ENCODE measurements at places on chromosomes 13 and 19. TPM values are rescaled to one million over a fixed set of nuclear protein-coding genes. Genes with fewer than 3 reads are reported as not detected.
A peak's percentile ranks its signal among the peaks of the same experiment; 100 is the strongest.

The SULT2A1 gene
- total RNA-seq = not detected

The FAM124A gene
- total RNA-seq = 12.1 TPM

The SWSAP1 gene
- total RNA-seq = 1.9 TPM

The ZNF837 gene
- total RNA-seq = 0.22 TPM

The CCDC61 gene
- total RNA-seq = 8.2 TPM

The UBE2L5 gene
- not detected for total RNA-seq

The ZNF541 gene
- total RNA-seq = 1.2 TPM

The NR1H2 gene
- 69.5 TPM for total RNA-seq

The VSTM2B gene
- not detected for total RNA-seq

The OLFM2 gene
- 2.2 TPM for total RNA-seq

The LSR gene
- 6.8 TPM for total RNA-seq

The PEAK3 gene
- total RNA-seq = 0.68 TPM

The IGFL3 gene
- total RNA-seq = not detected

The EEF1AKMT1 gene
- 9.3 TPM for total RNA-seq

The ODAD3 gene
- 0.68 TPM for total RNA-seq

The F7 gene
- total RNA-seq = not detected

The HNRNPM gene
- 118 TPM for total RNA-seq

The IFI30 gene
- total RNA-seq = 32.5 TPM

The SLITRK6 gene
- 0.60 TPM for total RNA-seq

The KCNN4 gene
- 0.41 TPM for total RNA-seq

- DNase-seq = no peak
Observed at GRCh38 chr13:60139272-60139671, 24.5 kb downstream of the DIAPH3 start.

- DNase-seq = no peak
Observed at GRCh38 chr19:28449803-28450202, 763.1 kb downstream of the UQCRFS1 start.

DNA sequence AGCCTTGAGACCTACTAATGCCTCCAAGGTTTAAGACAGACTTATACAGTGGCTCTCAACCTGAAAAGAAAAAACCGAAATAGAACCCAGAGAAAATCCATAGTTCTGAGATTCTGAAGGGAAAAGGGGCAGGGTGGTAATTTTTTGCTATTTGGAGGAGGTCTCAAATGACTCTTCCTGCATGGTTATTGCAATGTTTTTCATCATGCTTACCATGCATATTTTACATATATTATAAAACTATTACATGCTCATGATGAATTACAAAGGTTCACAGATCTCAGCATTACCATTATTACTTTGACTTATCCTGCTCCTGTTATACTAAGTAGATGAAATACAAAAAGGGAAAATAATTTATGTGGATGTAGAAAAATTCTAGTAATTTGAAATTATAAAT, 47.6 kb downstream of the N4BP2L2 start:
- DNase-seq = no peak

GRCh38 chr19:14006766-14007562, 844 bp upstream of the RFX1 start:
- peak; percentile 95 for DNase-seq

- DNase-seq = no peak
Observed at GRCh38 chr19:38850976-38851621, 1.3 kb upstream of the HNRNPL start.

GRCh38 chr13:97491452-97491851, 57.5 kb downstream of the RAP2A start:
- no peak for DNase-seq

GRCh38 chr13:45681113-45681512, 21.0 kb upstream of the CBY2 start:
- no peak for DNase-seq

DNA sequence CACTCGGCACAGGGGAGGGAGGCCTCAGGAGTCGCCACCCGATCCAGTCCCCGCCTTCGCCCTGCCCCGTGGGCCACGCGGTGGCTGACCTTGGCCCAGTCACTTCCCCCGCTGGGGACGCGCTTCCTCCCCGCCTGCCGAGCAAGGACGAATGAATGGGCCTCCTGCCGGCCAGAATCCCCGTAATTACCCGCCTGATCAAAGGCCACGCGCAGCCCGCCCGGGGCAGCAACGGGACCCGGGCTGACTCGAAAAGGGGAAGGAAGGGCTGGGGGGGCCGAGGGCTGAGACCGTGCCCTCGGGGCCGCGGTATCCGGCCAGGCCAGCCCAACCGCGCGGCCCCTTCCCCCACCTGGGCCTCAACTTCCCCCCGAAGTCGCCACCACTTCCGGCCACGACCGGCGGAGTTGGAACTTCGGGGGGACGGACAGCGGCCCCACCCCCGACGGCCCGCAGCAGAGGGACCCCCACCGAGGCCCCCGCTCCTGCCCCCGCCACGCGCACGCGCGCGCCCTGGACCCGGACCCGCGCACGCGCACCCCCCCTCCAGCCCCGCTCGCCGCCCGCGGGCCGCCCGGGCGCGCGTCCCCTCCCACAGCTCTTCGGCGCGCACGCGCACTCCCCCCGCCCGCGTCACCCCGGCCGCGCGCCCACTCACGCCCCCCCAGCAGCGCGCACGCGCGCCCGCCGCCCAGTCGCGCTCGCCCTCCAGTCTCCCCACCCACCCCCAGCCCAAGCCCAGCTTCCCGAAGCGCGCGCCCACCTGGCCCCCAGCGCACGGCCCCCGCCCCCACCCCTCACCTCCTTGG, 520 bp downstream of the ZNF787 start:
- DNase-seq = peak; percentile 94

GRCh38 chr13:35411059-35411744, 65.3 kb downstream of the MAB21L1 start:
- no peak for DNase-seq

DNA sequence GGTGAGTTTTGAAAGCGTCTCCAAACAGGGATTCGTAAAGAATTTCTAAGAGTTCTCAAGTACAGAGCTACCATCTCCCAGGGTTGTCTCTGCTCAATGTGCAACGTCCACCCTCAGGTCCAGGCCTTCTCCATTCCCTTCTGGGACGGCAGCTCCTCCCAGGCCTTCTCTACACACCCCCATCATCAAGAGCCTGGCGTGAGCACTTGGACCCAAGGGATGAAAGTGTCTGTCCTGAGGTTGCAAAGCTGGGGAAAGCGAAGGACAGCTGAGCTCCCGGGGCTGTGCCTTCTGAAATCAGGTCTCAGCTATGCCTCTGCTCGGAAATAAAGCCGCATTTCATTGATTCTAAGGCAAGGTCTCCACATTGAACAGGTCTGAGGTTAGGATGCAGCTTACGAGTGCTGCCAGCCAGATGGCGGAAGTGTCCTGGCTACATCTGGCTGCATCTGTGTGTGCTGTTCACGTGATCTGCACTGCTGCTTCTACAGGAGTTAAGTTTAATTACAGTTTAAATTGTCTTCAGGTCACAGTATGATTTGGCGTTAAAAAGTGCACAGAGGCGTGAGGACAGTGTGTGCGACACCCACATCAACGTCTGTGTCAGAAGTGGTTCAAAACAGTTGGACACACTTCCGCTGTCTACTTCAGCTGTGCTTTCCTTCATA, 27.0 kb upstream of the MIER2 start:
- no peak for DNase-seq

DNA sequence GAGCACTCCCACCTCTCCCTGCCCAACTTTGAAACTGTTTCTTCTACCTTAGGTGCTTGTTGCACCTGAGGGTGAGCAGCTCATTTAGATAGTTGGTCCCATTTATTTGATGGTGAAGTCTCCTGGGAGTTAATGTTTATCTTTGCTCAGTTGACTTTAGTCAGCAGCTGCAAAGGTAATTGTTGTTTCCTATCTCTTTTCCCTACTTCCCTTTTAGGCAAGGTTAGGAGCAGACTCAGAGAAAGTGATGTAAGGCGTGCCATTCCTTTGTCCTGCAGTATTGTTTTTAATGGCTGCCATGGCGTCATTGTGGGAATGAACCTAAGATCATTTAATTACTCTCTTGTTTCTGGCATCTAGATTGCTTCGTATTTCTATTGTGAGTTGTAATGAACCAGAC, 11.6 kb downstream of the AKAP11 start:
- DNase-seq = no peak

DNA sequence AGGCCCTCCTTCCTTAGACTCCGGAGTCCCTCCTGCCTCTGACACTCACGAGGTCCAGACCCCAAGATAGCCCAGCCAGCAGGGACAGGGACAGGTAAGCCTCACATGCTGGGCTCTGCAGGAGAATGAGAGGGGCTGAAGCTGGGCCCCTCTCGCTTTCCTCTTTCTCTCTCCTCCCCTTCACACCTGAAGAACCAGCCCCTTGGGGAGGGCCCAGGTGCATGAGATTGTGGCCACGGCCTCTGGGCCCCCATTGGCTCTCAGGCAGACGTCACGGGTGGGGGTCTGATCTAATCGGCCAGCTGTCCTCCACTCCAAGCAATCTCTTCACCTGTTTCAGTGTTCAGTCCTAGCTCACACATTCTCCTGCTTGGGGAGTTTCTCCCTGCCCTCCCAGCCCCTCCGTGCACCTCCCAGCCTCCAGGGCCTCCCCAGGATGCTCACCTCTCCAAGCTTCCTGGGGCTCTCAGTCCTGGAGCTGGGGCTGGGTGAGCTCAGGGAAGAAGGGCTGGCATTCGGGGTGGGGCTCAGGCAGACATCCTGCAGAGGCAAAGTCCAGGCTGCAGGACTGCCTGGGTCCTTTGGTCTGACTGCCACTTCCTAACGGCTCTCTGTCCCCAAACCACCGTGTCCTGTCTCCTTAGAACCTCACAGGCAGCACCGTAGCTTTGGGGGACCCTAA, 2.8 kb downstream of the TMEM150B start:
- DNase-seq = no peak

GRCh38 chr13:86085890-86086289, 286.7 kb upstream of the SLITRK6 start:
- no peak for DNase-seq

- DNase-seq = no peak
Observed at GRCh38 chr13:22214184-22214583, 543.3 kb downstream of the FGF9 start.

- peak; percentile 97 for DNase-seq
Observed at GRCh38 chr19:49808711-49809159, 4.4 kb downstream of the FUZ start.

GRCh38 chr13:99913167-99913566, 58.4 kb downstream of the ZIC5 start:
- DNase-seq = no peak

GRCh38 chr13:82116422-82116989, 1765.8 kb downstream of the SLITRK1 start:
- no peak for DNase-seq

GRCh38 chr19:50478901-50479715, 2.5 kb upstream of the GARIN5A start:
- no peak for DNase-seq

GRCh38 chr13:111480976-111481375, 160.5 kb downstream of the TEX29 start:
- no peak for DNase-seq

DNA sequence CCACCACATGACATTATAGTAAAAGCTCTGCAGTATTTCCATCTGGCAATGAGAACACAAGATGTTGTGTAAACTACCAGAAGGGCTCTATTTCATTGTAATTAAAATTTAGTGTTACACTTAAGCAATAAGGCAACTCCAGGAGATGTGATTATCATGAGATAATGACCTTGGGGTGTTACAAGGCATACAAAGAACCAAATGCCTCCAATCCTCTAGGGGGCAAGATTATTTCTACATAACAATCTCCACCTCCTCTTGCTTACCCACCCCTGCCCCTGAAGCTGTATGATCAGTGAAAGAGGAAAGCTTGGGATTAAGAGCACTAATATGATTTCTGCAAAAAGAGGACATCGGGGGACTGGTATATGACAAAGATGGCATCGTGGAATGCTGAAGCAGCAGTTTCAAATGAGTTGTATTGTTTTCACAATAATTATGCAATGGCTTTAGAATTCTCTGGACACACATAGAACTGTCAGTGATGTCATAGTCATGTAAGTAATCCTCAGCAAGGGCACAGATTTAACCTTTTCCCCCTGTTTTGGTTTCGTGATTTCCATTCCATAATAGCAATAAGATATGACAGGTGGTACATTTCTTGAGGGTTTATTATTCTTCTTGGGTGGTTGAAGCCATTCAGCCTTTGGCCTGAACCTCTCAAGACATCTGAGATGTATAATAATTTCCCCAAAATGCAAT, 295.3 kb downstream of the MZT1 start:
- DNase-seq = no peak

DNA sequence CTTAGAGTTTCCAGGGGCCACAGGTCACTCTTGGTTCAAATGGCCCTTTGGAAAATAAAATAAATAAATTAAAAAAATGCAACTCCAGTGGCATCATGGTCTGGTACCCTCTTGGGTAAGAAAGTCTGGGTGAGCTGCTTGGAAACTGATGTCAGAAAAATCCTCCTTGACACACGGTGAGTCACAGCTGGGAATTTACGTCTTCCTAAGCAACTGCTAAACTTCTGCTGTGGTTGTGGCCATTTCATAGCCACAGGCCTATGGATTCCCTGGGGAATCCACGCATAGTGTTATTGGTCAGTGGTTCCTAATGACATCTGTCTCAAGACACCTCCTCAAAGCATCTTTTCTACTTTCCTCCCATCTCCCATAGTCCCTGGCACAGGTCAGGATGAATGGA, 220.8 kb downstream of the COG6 start:
- DNase-seq = no peak
